ENCODE measurements at places on chromosomes 3 and 15.
A peak's percentile ranks its signal among the peaks of the same experiment; 100 is the strongest.

DNA sequence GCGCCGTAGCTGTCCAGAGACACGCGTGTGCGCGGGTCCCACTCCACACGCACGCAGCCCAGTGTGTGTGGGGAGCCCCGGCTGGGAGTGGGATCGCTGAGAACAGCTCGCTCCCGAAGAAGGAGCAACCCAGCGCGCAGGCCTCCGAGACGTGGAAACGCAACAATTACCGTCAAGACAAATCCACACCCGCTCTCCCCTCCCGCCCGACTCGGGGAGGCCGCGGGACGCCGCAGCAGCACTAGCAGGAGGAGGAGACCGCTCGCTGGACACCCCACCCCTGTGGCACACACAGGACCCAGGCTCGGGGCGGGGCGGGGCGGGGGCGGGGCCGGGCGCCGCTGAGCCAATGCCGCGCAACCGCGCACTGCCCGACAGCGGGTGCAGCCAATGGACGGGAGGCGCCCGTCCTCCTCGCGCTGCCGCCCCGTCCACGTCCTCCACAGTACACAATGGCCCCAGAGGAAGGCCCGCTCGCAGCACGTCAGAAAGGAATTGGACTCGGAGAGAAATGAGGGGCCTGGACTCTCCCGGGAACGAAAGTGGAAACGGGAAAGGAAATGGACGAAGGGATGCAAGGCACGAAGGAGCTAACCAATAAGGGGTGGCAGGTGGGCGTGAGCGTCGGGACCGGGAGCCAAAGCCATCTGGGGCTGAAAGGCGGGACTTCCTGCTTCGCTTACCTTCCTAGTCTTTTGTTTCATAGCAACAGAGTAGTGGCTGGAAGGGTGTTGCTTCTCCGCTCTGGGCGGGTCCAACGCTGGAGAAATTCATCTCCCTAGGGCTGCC, at the start of gene CBLB:
Gene CBLB, minus strand, starts transcription at position 271 of the 789 bp plus-strand sequence. CDS start 1,435 bp downstream, outside the sequence.
- DNase-seq, result peak; percentile 98

- DNase-seq, result peak; percentile 99
Measured at GRCh38 chr15:77144492-77145070, 73.7 kb upstream of the TSPAN3 start.

DNA sequence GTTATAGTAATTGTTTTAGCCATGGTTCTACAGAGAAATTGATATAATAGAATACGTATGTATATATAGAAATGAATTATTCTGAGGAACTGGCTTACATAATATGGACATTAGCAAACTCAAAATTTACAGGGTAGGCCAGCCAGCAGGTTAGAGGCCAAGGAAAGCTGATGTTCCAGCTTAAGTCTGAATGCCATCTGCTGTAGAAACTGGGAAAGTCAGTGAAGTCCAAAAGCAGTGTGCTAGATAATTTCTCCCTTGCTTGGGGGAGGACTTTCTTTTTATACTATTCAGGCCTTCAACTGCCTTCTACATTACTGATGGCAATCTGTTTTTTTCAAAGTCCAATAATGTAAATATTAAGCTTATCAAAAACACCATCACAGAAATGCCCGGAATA, 1174.7 kb downstream of the ZPLD1 start:
- DNase-seq, result no peak

DNA sequence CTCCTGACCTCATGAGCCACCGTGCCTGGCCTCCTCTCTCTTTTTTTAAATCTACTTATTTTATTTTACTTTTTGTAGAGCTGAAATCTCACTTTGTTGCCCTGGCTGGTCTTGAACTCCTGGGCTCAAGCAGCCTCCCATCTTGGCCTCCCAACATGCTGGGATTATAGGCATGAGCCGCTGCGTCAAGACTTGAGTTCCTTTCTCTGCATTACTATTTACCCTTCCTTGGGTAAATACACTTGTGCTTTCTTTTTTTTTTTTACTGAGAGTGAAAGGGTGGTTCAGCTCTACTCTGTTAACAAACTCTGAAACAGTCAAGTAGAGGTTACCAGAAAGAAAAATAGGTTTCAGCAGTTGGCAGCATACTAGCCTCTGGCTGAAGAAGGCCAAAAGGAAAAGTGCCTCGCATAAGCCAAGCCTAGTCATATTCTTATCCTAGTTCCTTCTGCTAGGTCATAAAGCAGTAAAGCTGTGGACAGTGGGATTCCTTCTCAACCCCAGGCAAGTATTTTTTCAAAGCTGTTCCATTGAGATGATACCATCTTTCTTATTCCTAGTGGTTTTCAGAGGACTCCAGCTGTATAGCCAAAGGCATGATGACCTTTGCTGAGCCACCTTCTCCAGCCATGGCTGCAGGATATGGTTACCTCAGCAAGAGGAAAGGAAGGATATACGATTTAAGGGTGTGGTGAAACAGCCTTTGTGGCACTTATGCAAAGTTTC, 135.1 kb downstream of the RBPMS2 start:
- no peak for DNase-seq

- DNase-seq, result no peak
Measured at GRCh38 chr3:21168471-21168870, 582.5 kb downstream of the ZNF385D start.

DNA sequence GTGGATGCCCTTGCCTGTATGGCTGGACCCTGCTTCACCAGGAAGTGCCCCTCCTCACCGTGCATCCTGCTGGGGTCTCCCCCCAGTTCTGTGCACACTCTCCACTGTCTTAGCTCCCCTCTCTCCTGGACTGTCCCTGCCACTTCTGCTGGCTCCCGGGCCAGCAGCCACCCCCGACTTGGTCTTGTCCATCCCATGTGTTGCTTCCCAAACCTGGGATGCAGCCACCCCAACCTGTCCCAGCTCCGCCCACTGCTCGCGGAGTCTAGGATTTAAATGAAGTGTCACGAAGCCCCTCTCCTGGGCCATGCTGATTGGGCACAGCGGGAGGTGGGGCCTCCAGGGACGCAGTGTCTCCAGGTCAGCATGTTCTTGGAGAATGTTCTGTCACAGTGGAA, 48.5 kb downstream of the PLXNA1 start:
- DNase-seq, result no peak

DNA sequence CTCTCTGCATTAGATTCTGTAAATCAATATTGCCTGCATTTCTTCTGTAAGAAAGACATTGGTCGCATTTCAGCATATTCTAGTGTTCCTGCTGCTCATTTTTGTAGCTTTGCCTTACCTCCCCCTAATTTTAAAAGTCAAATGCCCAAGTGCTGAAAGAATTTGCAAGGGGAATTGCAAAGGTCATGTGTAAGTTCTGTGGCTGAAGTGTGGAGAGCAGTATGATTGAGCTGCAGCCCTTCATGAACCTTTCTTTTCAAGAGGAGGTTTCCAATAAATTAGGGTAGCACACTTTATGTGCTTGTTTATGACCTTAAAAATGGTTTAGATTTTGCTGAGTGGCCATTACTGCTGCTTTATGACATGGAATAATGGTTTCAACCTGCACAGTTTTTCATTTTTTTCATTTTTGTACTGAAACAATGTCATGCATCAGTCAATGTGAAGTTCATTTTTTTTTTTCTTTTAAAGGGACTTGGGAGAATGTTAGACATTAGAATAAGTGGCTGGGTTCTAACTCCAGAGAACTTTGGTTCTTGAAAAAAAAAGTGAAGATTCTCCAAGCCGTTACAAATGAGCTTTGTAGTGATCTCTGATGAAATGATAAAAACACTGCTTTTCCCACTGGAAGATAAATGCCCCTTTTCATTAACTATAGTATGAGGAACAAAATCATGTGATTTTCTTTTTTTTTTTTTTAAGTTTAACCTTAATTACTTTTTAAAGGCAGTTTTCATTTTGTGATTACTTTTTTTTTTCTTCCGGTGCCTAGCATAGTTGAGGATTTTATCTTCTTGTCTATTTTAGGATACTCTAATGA, 99.6 kb downstream of the MITF start:
- DNase-seq, result peak; percentile 70

- no peak for DNase-seq
Measured at GRCh38 chr3:36429986-36430485, 49.7 kb downstream of the STAC start.

GRCh38 chr3:118527514-118528044, 507.1 kb downstream of the IGSF11 start:
- DNase-seq, result no peak

All from fibroblast of skin of abdomen (primary cell).